Fibroblast of skin of scalp (primary cell): ENCODE measurements at places on chromosomes 11 and 22.

DNA sequence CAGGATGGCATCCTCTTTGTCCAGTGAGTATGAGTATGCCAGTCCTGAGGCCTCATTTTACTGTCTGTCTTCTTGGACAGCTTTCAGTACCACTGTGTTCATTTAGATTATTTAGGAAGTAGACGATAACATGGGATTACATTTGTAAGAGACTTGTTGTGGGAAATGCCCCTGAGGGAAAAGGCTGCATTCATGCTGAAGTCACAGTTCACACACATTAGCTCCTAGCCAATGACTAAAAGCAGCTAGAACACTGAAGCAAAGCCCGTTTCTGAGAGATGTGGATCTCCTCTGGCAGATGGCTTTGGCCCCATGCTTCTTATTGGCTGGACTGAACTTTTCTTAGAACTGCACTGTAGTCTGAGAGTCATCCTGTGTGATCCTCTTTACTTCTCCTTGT is 242.4 kb downstream of the FAM76B start:
- no peak for DNase-seq

GRCh38 chr11:111586388-111586831 is 15.8 kb upstream of the SIK2 start:
- DNase-seq: peak; percentile 49

DNA sequence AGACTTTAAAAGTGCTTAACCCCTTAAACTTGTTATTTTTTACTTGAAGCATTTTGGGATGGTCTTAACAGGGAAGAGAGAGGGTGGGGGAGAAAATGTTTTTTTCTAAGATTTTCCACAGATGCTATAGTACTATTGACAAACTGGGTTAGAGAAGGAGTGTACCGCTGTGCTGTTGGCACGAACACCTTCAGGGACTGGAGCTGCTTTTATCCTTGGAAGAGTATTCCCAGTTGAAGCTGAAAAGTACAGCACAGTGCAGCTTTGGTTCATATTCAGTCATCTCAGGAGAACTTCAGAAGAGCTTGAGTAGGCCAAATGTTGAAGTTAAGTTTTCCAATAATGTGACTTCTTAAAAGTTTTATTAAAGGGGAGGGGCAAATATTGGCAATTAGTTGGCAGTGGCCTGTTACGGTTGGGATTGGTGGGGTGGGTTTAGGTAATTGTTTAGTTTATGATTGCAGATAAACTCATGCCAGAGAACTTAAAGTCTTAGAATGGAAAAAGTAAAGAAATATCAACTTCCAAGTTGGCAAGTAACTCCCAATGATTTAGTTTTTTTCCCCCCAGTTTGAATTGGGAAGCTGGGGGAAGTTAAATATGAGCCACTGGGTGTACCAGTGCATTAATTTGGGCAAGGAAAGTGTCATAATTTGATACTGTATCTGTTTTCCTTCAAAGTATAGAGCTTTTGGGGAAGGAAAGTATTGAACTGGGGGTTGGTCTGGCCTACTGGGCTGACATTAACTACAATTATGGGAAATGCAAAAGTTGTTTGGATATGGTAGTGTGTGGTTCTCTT is 2.8 kb downstream of the MALAT1 start:
- peak; percentile 57 for DNase-seq

DNA sequence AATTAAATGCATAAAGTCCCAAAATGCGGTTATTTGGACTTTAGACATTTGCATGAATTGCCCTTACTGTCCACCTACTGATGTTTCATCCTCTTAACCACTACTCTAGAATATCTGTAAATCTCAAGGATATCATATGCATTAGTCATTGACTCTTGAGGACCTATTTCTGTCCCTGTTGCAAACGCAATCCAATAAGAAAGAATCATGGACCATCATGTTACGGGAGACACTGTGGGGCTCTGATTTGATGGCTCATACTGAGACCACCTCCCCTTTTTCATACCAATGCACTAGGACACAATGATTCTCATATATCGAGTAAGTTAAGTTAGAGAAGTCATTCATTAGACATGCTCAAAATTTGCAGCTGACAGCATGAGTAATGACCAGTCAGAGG is 14.4 kb downstream of the POU2AF2 start:
- peak; percentile 57 for DNase-seq

- peak; percentile 93 for DNase-seq
Observed at GRCh38 chr11:62689421-62690183, at the start of gene LRRN4CL. LRRN4CL (minus strand) TSS chr11:62689530; CDS start chr11:62688508, 1,022 bp downstream.

- no peak for DNase-seq
Observed at GRCh38 chr11:74615311-74615710, 22.9 kb downstream of the POLD3 start.

- DNase-seq: no peak
Observed at GRCh38 chr11:124090996-124091395, 24.3 kb upstream of the VWA5A start.

DNA sequence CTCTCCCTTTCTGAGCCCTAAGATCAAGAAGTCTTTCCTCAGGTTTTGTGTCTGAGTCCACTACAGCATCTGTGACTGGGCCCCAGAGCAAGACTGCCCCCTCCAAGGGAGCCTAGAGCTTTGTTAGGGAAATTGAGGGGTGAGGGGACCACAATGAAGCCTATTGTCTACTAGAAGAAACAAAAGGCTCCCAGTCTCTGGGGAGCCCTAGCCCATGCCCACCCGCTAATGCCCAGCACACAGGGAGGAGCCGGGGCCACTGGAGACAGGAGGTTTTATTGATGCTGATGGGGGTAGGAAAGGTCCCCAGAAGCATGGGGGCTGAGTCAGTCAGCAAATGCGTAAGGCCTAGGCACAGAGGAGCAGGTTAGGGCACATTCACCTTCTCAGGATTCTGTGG is 14.0 kb downstream of the RHOG start:
- no peak for DNase-seq

GRCh38 chr11:69240332-69241074 is 53.5 kb upstream of the MYEOV start:
- peak; percentile 15 for DNase-seq

- DNase-seq: no peak
Observed at GRCh38 chr11:134152696-134153095, 71.1 kb downstream of the NCAPD3 start.

GRCh38 chr22:33720166-33720878 is 200.0 kb downstream of the LARGE1 start:
- no peak for DNase-seq

DNA sequence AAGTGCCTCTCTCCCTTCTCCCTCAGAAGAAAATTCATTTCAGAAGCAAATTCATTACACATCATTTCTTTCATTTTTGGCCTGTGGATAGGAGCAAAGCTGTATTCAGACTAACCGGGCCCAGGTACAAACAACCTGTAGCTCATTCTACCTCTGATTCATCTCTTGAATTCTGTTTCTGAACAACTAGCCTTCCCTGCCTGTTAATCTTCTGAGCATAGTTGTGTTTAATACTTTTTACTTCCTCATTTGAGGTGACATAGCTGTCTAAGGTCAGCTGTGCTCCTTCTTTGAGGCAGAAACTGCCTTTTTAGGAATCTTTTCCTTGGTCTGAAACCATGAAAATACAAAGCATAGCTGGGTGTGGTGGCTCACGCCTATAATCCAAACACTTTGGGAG is 12.6 kb upstream of the IL18BP start:
- no peak for DNase-seq

DNA sequence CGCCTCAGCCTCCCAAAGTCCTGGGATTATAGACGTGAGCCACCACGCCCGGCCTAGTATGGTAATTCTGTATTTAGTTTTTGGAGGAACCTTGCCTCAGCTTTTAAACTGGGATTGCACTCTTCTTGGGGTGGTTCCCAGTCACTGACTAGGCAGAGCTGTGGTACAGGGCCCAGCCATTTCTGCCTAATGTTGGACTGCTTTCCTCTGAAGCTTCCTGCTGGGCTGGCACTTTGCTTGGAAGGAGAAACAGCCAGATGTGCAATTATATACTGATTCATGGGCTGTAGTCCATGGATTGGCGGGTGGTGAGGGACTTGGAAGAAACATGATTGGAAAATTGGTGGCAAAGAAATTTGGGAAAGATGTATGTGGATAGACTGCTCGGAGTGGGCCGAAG is 17.6 kb upstream of the MCHR1 start:
- no peak for DNase-seq

- peak; percentile 70 for DNase-seq
Observed at GRCh38 chr11:92739041-92739440, 230.4 kb upstream of the MTNR1B start.

- no peak for DNase-seq
Observed at GRCh38 chr22:17607891-17608521, 20.5 kb downstream of the ATP6V1E1 start.

DNA sequence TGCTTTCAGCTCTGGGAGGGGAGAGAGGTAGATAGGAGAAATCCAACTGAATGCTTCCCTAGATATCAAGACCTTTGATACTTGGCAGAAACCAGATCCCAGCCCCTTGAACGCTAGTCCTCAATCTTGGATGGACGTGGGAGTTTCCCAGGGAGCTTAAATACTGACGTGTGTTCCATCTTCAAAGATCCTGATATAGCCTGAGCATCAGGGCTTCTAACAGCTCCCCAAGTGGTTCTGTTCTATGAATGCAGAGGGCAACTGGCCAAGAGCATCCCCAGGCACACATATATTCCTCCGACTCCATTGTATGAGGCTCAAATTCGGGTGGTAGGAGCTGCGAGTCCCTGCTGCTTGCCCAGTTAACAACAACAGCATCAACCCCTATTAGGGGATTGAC is 8.7 kb upstream of the ACCS start:
- DNase-seq: no peak

DNA sequence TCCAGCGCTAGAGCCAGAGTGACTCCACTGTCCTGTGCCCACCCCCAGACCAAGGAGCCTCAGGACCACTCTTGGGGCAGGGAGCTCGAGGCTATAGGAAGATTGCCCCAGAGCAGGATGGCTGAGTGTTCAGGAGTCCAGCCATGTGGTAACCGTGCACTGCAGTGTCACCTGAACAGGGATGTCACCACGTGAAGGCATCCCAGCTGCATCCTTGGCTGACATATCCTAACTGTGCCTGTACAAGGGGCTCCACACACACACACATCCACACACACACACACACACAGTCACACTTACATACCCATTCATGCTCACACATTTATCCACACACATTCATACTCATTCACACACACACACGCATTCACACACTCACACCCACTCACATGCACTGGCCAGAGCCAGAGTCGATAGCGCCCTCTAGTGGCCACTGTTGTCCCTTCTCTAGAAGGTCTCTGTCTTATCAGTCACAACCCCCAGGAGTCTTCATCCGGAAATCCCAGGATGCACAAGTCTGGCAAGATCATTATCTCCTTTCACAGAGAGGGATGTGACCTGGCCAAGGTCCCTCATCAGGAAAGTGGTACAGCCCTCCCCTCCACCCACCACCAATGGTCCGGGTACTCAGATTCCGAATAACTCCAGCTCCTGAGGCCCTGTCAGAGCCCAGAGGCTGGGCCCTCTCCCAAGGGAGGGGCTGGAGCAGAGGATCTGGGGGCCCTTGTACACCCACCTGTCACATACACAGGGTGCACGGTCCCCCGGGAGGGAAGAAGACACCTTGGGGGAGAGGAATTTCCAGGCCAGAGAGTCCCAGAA is 55.1 kb downstream of the IGLL5 start:
- DNase-seq: peak; percentile 64

DNA sequence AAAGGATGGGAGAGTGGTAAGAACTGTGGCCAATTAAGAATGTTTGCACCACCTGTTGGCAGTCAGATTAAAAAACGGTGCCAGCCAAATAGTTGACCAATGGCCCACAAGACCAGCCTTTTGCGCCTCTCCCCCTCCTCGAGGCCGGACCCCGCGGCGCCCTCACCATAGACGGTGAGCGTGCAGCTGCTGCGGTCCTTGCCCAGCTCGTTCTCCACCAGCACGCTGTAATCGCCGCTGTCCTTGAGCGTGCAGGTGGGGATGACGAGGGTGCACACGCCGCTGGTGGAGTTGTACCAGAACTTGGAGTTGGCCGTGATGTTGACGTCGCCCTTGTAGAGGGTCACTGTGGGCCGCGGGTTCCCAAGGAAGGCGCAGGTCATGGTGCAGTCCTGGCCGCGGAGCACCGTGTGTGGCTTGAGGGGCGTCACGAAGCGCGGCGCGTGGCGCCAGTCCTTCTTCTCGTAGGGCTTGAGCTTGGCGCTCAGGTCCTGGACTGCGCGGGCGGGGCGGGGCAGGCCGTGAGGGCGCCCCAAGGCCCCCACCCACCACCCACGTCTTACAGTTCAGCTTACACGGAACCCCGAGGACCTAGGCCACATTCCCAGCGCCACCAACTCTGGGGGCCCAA is 7.2 kb downstream of the TMEM86A start:
- DNase-seq: no peak

- DNase-seq: no peak
Observed at GRCh38 chr11:134727636-134728035, 315.6 kb upstream of the B3GAT1 start.

GRCh38 chr11:110455718-110456117 is 26.0 kb downstream of the FDX1 start:
- no peak for DNase-seq

DNA sequence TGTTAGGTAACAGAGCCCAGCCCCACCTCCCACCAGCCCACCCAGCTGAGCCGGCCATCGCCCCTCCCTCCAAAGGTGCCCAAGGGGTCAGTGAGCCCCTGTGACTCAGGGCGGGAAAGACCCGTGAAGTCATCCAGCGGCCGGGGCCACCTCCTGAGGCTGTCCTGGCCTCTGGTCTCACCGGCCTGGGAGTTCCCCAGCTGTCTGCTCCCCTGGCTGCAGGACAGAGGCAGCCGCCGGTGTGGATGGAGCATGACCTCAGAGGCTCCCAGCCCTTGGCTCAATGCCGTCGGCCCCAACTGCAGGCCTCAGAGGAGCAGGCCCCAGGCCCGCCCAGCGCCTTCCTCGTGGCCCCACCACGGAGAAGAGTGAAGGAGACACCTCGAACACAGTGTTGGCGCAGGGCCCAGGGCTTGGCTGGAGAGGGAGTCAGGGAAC is 28.7 kb downstream of the RPL3 start:
- DNase-seq: no peak
